ENCODE measurements at places on chromosomes 3 and 15.

DNA sequence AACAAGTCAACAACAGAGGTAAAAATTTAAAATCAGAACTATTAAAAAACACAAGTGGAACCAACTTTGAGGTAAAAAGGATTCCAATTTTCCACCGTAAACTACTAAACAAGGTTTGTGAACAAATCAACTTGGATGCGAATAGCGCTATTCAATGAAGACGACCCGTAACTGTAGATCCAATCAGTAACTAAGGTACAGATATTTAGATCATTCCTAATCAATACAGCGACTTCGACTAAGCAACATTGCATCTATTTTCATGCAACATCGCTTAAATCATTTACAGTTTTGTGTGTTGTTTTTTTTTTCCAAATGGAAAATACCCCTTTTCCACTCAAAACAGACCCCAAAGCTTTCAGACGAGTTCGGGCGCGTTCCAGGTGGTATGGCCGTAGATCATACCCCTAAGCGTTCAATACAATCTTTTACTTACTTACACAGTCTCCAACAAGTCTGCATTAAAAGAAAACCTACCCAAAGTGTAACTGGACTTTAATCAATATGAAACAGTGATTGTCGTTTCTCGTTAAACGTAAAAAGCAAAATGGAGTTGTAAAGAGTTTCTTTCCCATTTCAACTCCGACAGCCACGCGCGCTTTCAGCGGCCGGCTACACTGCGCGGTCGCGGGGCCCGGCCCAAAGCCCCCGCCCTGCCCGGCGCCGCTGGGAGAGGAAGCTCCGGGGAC is 786 bp downstream of the RHOA start:
- DNase-seq: no peak

- DNase-seq: no peak
Observed at GRCh38 chr3:190848870-190849269, 13.6 kb downstream of the GMNC start.

DNA sequence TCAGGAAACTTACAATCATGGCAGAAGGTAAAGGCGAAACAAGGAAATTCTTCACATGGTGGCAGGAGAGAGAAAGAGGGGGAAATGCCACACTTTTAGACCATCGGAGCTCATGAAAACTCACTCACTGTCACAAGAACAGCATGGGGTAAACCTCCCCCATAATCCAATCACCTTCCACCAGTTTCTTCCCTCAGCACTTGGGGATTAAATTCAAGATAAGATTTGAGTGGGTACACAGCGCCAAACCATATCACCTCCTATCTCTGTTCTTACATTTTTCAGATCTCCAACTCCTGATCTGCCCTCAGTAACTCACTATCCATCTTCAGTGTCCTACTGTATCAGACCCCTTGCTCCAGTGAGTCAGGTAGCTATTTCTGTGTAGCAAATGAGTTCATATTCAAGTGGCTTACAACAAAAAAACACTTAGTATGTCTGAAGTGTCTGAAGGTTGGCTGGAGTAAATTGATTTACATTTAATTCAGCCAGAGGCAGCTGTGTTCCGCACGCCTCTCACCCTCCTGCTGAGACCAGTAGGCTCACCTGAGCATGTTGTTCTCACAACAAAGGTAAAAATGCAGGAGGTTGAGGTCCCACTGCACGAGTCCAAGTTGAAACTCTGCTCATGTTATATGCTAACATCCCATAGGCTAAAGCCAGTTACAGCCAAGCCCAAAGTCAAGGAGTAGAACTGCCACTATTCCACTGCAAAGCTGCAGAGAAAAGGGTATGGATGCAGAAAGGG is 180.7 kb upstream of the LMCD1 start:
- DNase-seq: no peak

DNA sequence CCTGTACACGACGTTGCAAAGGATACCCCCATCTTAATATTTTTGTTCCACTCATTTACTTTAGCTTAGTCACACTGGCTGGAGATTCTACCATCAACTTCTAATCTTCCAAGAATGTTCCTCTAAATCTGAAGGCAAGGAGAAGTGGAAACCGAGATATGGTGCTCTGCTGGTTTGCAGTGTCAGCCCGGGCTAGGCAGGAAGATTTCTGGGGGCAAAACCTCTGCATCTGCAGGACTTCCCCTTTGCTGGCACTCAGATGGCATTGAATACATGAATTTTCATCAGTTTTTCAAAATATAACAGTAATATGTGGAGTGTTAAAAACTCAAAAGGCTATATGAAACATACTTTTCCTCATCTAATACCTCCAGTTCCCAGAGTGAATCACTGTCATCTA is 240.4 kb downstream of the RPLP1 start:
- no peak for DNase-seq

GRCh38 chr3:126450219-126450618 is 25.5 kb downstream of the ZXDC start:
- DNase-seq: peak; percentile 38

GRCh38 chr15:48781017-48781416 is 29.9 kb downstream of the CEP152 start:
- no peak for DNase-seq

GRCh38 chr3:99783011-99783573 is 34.6 kb upstream of the CMSS1 start:
- DNase-seq: no peak

Data from right atrium auricular region (tissue), 2 donors.